CD4-positive, alpha-beta T cell treated with Interleukin-10 for 1 hour (primary cell): ENCODE measurements at places on chromosomes 1 and 21.

GRCh38 chr1:59705466-59706302 is 109.1 kb upstream of the HOOK1 start:
- DNase-seq = no peak

GRCh38 chr1:41613689-41614574 is 129.4 kb upstream of the EDN2 start:
- no peak for DNase-seq

DNA sequence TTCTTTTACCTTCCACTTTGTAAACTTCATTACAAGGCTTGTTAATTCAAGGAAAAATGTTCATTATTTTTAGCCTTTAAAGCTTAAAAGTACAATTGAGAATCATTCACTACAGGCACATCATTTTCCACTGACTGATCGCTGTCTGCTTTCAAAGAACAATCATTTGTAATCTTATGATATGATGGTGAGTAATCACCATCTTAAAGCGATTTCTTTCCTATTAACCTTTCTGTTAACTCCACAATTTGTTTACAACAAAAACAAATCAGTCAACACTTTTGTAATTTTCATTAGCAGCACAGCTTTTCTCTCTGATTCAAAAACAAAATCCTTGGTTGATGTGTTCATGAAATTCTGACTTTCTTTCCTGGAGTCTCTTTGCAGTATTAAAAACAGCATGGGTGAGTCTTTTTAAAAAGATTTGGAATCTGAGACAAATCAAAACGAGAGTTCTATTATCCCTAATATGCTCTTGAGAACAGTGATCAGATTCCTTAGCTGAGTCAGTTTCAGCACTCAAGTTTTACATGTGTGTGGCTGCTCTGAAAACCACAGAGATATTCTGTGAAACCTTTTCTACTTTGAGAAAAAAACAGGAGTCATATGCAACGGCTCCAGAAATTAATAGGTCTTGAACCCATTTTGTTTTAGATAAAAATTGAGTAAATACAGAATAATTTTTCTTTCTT is 145.8 kb upstream of the TMPRSS15 start:
- DNase-seq = no peak

- DNase-seq = no peak
These were observed 100.2 kb upstream of the GREM2 start for GRCh38 chr1:240712014-240712731.

DNA sequence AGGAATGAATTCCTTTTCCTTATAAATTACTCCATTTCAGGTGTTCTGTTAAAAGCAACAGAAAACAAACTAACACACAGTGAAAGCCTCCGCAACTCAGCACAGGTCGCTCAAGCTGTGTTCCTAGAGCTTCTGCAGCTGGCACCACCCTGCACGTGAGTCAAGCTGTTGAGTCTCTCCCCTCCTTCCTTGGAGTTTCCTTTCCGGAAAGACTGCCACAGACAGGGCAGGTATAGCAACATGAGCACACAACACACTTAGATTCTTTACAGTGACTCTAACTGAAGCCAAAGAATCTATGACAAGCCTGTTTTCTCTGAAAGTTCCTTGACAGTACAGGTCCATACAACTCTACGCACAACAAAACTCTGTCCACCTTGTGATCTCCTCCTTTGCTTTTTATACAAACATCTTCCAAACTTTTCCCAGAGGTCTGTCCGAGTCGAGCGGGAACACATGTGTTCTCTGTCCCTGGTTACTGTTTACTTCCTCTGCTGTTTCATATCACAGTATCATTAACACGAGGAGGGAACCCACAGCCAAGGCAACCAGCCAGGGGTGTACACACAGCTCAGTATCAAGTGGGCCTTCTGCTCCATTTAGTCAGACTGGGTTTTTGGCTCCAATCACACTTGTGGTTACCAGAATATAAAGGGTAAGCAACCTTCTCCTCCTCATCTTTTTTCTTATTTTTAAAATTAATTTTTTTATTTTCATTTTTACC is 38.7 kb upstream of the DESI2 start:
- no peak for DNase-seq

DNA sequence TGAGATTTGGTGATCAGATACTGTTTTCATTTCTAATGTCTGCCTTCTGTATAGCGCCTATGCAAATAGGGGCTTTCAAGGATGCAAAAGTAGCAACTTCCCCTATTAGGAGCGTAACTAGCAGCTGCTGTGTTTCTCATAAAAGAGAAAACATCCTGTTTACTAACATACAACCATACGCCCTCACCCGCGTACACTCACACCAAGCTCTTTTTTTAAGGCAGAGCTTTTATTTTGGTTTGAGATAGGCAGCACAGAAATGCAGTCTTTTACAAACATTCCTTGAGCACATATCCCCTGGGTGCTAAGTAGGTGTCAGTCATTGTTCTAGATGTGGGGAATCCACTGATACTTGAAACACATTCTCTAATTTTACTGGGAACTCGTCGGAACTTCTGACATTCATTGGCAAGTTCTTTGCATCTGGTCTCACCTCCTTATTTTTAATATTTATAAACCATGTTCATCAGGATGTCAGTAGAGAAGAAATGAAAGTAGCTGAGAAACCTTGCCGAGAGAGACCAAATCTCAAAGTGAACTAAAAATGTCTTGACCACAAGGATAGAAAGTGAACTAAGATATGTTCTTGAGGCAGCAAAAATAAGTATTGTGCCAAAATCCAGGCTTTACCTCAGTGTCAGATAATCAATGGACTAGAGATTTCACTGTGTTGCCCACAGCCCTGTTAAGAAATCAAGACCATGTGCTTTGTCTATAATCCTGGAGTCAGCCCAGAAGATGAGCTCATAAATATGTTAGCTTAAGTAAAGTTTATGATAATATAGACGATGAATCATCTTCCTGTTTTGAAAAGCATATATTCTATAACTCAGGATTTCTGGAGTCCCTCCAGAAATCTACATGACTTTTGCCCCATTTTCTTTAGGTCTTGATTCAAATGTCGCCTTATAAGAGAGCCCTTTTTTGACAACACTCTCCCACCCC is 350.9 kb downstream of the ST6GALNAC3 start:
- DNase-seq = no peak

DNA sequence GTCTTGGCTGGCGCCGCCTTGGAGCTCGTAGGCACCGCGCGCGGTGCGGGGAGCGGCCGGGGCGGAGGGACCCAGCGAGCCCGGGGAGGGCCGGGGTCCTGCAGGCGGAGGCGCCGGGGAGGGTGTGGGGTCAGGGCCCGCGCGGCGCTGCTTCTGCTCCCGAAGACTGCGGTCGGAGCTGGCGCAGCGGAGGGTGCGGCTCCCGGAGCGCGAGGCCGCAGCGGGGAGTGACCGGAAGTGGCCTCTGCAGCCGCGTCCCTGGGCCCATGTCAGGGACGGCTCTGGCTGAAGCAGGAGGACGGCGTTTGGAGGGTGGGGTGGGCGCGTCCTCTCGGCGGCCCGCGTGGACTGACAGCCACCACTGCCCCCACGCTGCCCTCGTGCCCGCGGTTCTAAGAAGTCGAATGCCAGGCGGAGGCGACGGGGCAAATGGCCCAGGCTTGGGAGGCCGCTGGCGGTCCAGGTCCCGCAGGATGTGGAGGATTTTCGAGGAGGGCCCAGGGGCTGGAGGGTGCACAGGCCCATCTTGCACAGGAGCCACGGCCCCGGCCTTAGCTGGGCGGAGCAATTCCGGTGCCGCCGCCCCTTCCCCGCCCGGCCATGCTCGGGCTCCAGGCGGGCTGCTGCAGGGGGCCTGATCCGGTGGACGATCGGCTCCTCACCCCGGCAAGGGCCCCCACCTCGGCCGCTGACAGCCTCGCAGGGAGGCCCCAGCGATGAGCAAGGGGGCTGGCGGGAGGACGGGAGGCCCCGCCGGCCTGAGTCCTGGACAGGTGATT is 7.7 kb upstream of the ZNF669 start:
- DNase-seq = no peak

DNA sequence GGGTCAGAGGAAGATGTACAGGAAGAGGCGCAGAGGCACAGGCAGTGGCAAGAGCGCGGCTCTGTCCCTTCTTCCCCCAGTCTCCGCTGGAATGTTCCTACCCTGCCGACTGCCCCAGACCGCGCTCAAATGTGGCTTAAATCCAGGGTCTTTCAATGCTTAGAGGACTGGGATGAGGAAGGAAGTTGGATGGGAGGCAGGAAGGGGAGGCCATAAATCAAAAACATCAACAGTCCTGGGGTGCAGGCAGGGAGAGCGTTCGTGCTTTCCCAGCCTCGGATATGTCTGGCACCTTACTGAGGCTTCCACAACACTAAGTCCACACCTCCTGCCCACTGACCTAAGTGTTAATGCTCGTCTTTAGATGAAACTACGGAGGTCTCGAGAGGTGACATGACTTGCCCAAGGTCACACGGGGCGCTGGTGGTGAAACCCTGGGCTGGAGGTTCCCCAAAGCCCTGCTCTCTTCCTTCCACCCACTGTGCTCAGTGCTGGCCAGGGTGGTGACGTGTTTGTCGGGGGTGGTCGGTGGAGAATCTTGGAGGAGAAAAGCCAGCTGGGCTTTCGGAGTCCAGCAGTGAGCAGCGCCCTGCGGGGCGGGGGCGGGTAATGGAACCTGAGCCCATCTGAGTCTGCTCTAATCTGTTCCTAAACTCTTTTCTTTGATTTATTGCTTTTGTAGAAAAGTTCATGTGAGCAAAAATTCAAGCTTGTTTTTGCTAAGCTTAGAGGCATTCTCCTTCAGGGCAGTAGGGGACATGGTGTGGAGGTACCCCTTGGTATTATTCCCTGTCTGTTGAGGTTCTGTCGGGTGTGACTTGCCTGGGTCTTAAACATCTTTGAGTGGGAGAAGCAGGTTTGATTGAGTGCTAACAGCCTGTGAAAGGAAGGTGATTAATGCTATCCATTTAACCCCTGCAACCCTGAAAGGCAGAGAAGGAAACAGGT is 708 bp downstream of the CDA start:
- no peak for DNase-seq
